ENCODE measurements at places on chromosomes 7 and 10.

- DNase-seq, result no peak
These were observed 84.0 kb upstream of the SMNDC1 start for GRCh38 chr10:110388687-110389052.

DNA sequence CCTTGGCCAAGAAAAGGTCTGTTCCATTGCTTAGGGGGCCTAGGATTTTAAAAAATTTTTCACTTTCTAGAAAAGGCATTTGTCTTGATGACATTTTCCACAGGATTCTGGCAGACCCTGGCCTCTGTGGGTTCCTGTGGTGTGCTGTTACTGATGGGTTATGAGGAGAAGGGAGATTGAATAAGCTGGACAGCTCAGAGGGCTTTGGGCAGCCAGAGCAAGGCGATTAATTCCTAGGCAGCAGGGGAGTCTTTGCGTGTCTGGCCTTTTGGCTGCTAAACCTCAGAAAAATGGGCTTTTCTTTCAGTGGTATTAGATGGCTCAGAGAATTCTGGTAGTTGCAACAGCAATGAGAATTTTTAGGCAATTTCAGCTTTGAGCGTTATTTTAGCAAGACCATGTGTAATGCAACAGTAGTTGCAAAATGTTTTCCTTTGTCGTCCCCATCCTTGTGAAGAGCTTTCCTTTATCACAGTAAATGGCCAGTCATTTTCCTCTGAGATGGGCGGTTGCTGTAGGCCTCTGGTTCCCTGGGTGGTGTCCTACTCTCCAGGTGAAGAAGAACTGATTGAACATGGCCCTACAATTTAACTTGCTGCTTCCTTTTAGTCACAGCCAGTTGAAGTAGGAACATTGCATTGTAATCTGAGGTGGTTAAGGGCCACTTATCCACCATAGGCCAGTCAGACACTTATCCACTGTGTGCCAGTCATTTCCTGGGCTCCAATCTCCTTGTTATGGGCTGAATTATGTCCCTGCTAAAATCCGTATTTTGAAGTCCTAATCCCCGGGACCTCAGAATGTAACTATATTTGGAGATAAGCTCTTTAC, 43.2 kb downstream of the SH2D4B start:
- DNase-seq, result no peak

GRCh38 chr10:13382703-13383398, 34.8 kb upstream of the SEPHS1 start:
- DNase-seq, result peak; percentile 13

- no peak for DNase-seq
These were observed 80.8 kb downstream of the CARD11 start for GRCh38 chr7:2962865-2963264.

GRCh38 chr7:140972344-140972743, 42.4 kb downstream of the MRPS33 start:
- DNase-seq, result no peak

DNA sequence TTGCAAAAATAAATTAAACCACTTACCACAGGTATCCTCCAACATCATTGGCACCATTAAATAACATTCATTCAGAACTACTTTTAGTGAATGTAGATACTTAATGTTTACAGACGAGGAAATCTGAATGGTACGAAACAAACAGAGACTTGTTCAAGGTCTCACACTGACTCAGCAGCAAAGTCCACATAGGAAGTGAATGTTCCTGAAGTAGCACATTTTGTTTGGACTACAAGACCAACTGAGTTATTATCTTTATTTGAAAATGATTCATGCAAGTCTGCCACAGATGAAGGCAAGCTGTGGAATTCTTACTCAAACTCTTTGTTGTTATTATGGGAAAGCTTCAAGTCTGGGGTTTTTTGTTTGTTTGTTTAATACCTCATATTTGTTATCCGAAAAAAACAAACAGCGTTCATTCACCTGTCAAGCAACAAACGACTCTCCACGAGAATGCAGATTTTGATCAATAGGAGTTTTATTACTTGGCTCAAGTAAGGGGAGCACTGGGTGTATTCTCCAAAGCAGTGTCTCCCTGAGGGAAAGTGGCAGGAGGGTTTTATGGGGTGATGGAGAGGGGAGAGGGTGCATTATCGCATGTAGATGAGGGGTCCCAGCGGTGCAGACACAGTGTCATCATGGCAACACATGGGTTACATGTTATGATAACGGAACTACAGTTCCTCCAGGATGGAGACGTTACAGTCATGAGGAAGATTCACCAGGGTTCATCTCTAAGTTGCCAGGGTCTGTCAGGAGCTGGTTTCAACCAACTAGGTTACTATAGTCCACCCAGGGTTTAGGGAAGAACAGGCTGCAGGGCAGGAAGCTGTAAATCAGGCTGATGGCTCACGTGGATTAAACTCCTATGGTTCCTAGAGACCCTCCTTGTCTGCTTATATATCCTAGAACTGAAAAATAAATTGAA, 147.7 kb upstream of the AKR1E2 start:
- no peak for DNase-seq

DNA sequence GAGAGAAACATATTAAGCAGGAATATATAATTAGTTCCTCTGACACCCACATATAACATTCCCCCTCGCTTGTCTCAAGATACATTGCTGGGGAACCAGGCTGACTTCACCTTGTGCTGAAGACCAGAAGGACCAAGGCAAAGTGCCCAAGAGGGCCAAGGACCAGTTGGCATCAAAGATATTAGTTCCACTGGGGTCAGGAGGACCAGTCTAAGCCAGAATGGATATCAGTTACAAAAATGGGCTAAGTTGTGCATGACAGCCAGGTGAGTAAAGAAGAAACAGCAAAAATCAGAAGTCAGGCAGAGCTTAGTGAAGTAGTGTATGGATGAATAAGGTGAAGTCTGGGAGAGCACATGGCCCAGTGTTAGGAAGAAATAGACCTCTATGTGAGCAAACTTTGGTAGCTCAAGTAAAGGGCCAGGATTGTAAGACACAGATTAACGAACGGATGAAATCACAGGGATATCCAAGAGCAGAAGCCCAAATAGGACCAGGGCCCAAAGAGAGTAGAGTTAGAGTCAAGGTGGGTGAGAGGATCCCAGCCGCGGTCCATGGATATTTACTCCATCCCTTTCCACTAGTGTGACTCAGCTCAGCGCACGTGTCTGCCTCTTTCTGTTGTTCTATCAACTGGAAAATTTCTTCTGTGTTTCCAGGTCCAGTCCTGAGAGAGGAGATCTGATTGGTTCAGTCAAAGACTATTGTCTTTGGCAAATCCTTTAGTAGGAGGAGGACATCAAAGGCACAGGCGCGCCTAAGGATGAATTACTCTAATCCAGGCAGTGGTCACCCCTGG, 5.0 kb downstream of the CALD1 start:
- no peak for DNase-seq

DNA sequence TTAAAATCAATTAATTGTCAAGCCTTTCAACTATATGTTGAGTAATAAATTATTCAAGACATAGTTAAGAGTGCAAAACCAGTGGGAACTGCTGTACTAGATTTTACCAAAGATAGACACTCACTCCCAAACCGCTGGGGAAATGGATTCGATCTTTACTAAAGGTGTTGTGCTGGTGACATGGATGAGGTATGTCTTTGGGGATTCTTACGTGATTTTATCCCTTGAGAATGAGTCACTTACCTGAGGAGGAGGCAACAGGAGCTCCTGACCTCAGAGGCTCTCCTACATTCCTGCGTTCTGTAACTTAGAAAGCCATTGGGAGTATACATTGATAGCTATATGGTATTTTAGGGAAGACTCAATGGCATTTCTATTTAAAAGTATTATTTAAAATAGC, 165.5 kb downstream of the PKD1L1 start:
- DNase-seq, result no peak

DNA sequence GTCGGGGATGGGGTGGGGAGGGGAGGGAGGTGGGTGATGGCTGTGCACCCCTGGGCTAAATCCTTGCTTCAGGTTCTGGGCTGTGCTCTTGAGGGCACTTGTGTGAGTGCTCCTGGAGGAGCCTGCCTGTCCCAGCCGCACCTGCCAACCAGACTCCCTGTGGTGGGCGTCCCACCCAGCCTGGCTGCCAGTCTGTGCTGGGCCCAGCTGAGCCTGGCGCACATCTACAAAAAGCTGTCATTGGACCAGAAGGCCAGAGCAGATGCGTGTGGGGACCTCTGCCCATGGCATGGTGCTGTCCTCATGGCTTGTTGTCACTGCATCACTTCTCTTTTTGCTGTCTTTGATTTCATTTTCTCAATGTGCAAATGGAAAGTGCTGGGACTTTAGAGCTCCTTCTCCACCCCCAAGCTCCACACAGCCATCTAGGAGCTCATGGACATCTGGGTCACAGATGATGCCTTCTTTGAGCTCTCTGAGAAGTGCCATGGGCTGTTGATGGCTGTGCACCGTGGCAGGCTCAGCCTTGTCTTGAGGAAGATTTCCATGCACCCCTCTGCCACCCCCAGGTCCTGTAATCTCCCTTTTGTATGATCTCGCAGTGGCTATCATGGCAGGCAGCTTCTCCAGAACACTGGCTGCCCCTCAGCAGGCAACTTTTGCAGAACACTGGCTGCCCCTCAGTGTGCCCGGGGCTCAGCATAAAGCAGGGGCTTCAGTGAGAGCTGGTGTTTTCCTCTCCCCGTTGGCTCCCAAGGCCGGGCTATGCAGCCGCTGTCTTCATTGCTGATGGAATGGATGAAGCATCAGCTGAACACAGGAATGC, 83.9 kb downstream of the ADCY1 start:
- no peak for DNase-seq

- no peak for DNase-seq
These were observed 81.1 kb upstream of the NEUROD6 start for GRCh38 chr7:31421607-31422006.

DNA sequence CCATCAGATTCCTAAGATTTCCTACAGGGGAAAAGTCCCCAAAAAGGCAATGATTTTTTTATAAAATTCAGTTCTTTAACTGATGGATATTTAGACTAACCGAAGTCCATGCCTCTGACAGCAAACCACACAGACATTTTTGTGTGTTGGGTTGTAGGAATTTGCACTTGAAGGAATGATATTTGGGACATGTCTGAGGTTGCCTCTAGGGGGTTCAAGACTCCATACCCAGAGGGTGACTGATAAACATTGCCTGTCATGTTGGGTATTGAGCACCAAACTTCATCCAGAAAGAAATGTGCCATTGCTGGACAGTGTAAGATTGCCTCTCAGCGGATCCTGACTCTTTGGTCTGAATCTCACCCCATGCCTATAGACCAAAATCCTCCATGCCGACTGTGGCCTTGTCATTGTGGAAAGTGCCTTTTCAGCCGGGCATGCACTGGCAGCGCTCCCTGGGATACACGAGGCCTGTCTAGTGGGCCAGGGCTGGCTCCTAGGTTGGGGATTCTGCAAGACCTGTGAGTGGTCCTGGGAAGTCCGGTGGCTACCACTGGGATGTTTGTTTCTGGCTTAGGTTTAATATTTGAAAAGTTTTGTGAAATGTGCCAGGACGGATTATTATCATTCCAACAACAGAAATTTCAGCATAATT, 252.9 kb downstream of the WDR37 start:
- DNase-seq, result no peak

DNA sequence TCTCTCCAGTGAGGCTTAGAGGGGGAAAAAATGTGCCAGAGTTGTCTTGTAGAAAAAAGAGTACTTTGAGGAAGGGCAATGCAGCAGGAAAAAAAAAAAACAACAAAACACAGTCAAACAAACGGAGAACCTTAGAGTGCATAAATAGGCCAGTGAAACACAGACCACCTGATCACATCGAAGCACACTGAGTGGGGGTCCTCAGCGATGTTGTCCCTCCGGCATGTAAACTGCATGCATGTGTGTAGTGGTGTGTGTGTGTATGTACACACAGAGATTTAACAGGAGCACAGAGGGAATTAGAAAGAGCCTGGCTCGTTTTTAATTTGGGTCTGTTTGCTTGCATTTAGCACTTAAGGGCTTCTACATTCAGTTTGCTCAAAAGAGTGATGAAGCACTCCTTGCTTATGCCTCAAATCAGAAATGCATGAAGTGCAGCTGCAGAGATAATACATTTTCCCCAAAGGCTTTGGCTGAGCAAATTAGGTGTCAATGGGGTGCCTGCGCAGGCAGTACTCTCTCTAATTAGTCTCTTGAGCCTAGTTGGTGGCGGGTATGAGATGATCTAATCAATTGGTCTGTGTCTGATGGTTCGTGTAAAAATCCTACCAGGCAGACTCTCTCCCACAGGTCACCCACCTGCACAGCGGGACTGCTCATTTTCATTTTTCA, 62.7 kb upstream of the FZD1 start:
- DNase-seq, result no peak

- DNase-seq, result no peak
These were observed 2.8 kb upstream of the CDH23 start for GRCh38 chr10:71393841-71394475.

DNA sequence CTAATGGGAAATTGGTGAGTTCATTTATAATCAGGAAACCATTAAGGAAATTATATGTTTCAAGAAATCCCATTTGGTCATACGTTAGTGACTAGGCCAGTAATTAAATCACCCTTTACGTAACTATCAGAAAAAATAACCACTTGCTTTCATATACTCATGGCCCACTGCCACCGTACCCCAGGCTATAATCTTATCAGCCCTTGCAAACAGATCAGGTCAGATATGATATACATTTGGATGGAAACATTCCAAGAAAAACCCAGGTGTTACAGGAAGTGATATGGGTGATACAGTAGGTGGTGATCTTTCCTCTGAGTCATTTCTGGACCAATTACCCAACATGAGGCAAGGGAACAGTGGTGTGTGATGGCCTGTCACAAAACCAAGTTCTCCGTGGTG, 481.0 kb upstream of the SEMA3A start:
- peak; percentile 25 for DNase-seq

DNA sequence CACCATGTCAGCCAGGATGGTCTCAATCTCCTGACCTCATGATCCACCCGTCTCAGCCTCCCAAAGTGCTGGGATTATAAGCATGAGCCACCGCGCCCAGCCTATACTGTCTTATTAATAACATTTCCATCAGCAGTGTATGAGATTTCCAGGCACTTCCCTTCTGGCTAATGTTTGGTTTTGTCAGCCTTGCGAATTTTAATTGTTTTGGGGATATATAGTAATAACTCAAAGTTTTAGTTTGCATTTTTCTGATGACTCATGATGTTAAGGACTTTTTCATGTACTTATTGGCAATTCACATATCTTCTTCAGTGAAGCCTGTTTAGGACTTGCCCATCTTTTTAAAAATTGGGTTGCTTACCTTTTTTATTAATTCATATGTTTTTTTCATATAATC, 76.0 kb downstream of the TMEM270 start:
- no peak for DNase-seq

- no peak for DNase-seq
These were observed 324.8 kb upstream of the PHYHIPL start for GRCh38 chr10:58851606-58852005.

DNA sequence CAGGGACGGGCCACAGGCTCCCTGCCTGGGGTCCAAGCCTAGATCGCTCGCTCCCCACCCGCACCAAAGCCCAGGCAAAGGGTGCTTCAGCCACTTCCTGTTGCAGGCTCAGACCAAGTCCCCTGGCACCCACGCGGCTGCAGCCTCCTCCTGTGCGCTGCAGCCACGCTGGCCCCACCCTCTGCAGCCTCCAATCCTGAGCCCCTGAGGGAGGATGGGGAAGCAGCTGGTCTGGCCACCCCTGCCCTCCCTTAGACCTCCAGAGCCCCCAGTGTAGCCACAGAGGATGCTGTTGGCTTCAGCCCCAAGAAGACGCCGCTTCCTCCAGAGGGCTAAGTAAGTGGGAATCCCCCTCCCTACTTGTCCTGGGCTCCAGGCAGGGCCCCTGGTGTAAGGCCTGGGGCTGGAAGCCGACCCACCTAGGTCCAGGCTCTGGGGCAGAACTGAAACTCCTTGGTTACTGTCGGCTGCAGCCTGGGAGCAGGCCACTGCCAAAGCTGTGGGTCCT, 9.4 kb downstream of the LIMK1 start:
- DNase-seq, result no peak

Measured in Calu3 (cell line).